ENCODE measurements at places on chromosomes 3 and 15.

DNA sequence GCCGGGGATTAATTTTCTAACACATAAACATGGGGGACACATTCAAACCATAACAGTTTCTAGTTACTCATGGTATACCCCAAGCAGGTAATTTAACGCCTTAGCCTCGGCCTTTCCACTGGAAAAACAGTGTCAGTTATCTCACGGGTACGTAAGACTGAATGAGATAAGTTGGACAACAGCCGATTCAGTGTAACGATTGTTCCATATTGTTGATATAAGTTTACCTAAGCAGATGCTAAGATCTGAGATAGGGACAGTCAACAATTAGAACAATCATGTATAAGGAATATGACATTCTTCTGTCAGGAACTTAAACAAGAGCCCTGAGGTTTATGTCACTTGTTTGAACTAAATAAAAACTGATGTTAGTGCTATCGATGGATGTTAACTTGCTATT, 130.8 kb downstream of the GHSR start:
- DNase-seq: no peak

- DNase-seq: no peak
Observed at GRCh38 chr3:132294906-132295305, 22.3 kb upstream of the ACP3 start.

DNA sequence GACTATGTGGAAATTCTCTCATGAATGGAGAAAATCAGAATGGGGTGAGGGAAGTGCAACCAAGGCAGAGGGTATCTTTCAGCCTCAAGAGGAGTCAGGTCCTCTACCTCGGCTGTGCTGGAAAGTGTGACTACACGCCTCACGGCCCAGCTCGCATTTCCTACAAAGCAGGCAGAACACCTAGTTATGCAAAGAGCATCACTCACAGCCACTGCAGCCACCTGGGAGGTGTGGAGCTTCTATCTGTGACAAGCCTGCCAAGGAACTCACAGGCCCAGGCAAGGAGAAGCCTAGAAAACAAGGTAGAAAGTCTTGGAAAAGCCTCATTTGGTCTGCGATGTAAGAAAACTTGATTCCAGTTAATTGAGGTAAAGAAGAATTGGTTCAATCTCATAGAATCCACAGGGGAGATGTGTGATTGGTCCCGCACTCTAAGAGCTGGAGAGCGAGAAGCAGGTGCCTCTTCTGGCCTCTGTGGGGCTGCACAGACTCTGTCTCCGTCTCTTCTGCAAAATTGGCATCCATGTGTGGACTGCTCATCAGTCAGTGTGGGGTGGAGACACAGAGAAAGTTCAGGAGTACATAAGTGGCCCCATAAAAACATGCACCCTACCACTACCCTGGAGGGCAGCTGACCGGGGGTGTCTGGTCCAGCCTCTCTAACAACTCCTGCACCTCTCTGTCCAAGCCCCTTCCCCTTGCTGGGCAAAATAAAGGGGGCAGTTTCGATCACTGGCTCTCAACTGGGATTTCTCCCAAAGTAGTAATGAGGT, 76.8 kb downstream of the TAMM41 start:
- no peak for DNase-seq

DNA sequence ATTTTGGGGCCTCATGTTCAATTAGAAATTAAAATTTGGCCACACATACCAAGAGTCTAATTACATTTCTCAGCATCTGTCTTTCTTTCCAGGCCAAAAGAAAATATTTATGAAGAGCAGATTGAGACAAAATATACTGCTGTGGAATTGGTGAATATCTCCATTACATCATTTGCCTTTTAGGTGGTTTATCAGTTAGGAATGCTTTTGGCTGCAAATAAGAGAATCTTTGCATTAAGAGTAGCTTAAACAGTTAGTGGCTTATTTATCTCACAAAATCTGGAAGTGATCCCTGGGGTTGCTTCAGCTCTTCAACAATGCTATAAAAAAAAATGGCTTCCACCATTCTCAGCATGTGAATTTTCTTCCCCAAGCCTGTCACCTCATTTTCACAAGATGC, 308.7 kb downstream of the MAGI1 start:
- no peak for DNase-seq

DNA sequence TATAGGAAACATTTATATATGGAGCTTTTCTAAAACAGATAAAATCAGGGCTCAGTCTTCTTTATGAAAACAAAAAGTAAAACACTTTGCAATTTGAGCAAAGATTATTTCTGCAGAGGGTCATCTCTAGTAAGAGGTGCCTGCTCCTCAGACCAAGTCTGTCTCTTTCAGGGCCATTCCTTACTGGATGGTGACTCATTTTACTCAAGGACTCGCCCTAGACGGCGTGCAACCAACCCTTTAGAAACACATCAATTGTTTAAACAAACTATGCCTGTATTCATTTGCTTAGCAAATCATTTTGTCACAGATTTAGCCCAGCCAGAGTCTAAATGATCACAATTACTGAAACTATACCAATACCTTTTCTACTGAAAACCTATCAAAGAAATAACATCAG, 242.8 kb upstream of the ICE2 start:
- DNase-seq: no peak

GRCh38 chr15:63418811-63419210, 37.2 kb upstream of the CA12 start:
- no peak for DNase-seq

GRCh38 chr15:67506775-67507747, 13.9 kb upstream of the C15orf61 start:
- no peak for DNase-seq

- DNase-seq: no peak
Observed at GRCh38 chr15:26113296-26113695, 250.2 kb upstream of the ATP10A start.

GRCh38 chr3:13879102-13879945, 547 bp downstream of the WNT7A start:
- no peak for DNase-seq

DNA sequence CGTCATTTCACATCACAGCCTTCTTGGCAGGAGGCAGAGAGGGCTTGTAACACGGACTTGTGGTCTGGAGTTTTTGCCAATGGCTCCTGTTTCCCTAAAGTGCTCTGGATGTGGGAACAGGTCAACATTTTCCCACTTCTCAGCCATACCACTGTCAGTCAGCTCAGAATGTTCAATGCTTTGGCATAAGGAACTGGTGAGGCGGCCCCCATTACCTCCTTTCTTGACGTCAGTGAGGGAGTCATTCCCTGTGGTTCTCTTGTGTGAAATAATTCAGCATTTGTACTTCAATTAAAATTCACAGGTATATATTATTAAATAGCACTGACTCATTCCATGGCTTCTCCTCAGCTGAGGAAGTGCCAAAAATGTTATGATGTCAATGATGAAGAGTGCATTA, 167.1 kb downstream of the P3H2 start:
- DNase-seq: no peak

- DNase-seq: no peak
Observed at GRCh38 chr3:15520185-15520584, 1.3 kb downstream of the COLQ start.

DNA sequence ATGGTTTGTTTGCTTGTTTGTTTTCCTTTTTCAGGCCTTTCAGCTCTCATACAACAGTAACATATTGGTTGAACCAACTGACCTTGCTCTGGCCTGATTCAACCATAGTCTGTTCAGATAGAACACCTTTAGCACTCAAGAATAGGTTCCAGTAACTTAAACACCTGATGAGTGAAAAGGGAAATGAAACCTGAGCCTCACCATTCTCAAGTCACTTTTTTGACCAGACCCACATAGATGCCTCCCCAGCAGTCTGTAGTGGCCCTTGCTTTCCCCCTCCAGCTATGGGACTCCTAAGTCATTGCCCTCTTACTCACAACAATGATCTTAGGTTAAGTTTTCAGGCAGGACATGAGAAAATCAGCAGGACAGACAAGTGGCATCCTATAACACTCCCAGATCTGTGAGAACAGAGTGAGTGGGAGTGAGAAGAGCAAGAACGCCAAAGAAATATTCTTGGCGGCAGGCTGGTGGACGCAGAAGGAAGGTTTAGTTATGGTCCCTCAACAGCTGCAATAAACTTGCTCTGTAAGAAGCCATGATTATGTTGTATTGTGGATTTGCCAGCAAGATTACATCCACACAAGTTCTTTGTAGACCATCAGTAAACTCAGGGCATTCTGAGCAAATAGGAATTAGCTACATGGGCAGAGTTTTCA, 367.5 kb downstream of the MECOM start:
- DNase-seq: no peak
